ENCODE measurements at places on chromosomes 5 and 9.

- DNase-seq, result no peak
Observed at GRCh38 chr5:125582352-125582751, 835.9 kb upstream of the ZNF608 start.

GRCh38 chr9:35510754-35511428, 21.0 kb downstream of the RUSC2 start:
- no peak for DNase-seq

- no peak for DNase-seq
Observed at GRCh38 chr5:88940713-88941112, 57.7 kb upstream of the MEF2C start.

DNA sequence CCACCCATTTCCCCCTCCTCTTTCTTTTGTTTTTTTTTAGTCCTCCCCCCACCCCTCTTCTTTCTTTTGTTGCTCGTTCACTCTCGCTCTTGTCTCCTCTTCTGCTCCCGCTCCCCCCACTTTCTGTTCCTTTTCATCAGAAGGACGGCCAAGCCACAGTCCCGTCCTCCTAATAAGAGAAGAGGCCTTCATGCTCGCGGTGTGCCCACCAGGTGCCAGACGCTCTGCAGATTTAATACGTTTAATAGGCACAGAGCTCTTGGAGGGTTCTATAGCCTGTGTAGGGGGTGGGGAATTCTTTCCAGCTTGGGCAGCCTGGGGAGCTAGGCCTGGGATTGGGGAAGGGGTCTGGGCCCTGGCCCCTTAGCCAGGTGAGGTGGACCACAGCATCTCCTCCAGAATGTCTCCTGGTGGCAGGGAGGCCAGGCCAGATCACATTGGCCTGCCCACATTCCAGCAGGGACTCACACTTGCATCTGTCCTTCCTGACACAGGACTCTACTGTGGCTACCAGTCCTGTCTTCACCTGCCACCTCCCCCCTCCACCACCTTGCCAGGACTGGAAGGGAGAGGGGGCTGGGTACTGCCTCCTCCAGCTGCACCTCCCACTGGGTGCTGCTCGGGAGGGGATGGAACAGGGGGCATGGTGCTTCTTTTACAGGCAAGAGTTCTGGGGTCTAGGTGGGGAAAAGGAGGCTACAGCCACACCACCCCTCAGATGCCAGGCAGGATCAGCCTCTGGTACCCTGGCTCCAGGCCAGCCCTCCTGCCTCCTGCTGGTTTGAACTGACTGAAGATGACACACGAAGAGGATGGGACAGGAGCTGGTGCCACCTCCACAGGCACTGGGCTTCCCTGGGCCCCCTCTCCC, 6.1 kb upstream of the BARX1 start:
- no peak for DNase-seq

GRCh38 chr5:173494446-173494845, 122.0 kb downstream of the BOD1 start:
- no peak for DNase-seq

GRCh38 chr9:70409800-70410199, 4.7 kb downstream of the KLF9 start:
- DNase-seq, result no peak

DNA sequence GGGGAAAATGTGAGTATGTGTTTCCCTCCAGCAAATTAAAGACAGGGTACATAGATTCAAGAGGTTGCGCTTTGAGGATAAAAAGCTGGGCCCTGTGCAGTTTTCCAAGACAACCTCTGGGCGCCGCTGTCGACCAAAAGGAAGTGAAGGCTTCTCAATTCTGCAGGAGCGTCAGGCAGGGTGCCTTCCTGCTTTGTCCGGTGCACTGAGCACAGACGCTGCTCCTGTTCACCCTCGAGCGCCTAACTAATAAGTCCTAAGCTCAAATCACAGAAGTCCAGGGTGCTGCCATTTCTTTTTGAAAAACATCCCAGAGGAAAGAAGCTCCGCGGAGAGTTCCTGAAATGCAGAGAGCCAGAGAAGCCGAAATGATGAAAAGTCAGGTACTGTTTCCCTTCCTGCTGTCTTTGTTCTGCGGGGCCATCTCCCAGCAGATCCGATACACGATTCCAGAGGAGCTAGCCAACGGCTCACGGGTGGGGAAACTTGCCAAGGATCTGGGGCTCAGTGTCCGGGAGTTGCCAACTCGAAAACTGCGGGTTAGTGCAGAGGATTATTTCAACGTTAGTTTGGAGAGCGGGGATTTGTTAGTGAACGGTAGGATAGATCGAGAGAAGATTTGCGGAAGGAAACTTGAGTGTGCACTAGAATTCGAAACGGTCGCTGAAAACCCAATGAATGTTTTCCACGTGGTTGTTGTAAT, at the start of gene PCDHGB1:
Gene PCDHGB1 (plus strand): TSS at position 183 of the 703 bp plus-strand sequence. CDS start 162 bp downstream, at position 345.
- peak; percentile 44 for DNase-seq

DNA sequence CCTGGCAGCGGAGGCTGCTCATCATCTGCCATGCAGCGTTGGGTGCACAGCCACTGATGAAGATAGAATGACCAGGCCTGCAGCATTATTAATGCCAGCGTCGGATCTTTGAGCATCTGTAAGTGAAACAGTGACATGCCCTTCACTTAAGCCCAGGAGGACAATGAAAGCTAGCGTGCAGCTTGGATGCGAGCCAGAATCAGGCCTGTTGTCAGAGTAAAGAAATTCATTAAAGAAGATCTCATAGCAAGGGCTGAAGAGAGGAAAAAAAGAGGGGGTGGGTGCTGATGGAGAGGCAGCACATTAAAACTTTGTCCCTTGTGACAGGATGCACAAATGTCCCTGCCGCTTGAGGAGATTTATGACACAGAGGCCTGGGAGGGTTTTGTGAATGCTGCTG, 186.1 kb upstream of the MAST4 start:
- no peak for DNase-seq

DNA sequence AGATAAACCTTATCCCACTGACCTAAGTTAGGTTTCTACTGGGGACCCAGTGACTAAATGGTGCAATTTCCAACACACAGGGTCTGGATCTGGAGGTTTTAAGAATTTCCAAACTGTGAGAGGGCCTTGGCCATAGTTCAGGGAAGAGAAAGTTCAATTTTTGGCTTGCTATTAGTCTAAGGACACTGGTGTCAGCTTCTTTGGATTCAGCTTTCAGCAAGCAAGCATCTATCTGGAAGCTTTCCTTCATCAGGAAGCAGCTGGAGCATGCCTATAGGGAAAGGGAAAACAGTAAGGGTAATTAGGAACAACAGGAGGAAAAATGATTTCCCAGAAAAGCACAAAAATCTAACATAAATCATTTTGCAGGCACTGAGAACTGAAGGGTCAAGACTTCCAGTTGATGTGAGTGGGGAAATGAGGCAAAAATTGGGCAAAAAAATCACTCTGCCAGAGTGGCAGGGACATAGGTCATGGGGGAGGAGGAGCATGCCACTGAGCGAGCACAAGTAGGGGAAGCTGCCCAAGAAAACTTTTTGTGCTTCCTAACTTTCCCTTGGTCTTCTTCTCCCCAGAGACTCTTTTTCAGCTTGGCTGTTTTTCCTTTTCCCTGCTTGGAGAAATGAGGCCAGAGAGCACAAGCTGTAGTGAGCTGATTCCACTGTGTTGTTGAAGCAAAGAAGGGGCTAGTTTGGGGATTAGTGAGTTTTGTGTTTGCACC, 299.6 kb downstream of the FGF10 start:
- no peak for DNase-seq

GRCh38 chr5:67728326-67728890, 487.1 kb upstream of the PIK3R1 start:
- DNase-seq, result no peak

- DNase-seq, result no peak
Observed at GRCh38 chr5:107868650-107869409, 198.1 kb upstream of the EFNA5 start.

GRCh38 chr5:143174714-143175398, 228.6 kb downstream of the NR3C1 start:
- no peak for DNase-seq

GRCh38 chr9:88303721-88304451, 84.4 kb upstream of the SPIN1 start:
- DNase-seq, result no peak

DNA sequence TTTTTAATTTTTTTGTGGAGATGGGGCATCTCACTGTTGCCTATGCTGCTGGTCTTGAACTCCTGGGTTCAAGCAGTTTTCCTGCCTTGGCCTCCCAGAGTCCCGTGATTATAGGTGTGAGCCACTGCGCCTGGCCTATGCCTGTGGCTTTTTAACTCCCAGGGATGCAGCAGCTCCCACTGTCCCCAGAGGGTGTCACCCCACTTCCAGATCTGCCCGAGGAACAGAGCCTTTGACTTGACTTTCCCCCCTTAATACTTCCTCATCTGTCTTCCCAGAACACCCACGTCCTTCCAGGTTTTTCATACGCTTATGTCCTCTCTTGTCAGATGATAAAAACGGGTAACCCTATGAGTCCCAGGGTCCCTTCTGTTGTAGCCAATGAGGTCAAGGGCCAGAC, 7.6 kb upstream of the PRRC2B start:
- no peak for DNase-seq

- no peak for DNase-seq
Observed at GRCh38 chr5:128516978-128517377, 21.1 kb downstream of the FBN2 start.

DNA sequence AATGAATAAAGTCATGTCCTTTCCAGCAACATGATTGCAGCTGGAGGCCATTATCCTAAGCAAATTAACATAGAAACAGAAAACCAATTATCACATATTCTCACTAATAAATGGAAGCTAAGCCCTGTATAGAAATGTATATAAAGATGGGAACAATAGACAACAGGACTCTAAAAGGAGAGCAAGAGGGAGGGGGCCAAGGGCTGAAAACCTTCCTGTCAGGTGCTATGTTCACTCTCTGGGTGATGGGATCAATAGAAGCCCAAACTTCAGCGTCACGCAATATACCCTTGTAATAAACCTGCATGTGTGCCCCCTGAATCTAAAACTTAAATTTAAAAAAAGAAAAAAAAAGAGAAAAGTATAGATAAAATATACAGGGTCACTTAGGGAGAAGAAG, 163.7 kb upstream of the ACO1 start:
- DNase-seq, result no peak

- DNase-seq, result peak; percentile 30
Observed at GRCh38 chr5:119179857-119180641, 109.2 kb downstream of the DMXL1 start.

- DNase-seq, result no peak
Observed at GRCh38 chr5:17426104-17426749, 71.8 kb upstream of the TAF11L2 start.

- DNase-seq, result no peak
Observed at GRCh38 chr5:6700685-6701355, 12.4 kb upstream of the TENT4A start.

- no peak for DNase-seq
Observed at GRCh38 chr5:10949856-10950630, 189.0 kb upstream of the DAP start.

DNA sequence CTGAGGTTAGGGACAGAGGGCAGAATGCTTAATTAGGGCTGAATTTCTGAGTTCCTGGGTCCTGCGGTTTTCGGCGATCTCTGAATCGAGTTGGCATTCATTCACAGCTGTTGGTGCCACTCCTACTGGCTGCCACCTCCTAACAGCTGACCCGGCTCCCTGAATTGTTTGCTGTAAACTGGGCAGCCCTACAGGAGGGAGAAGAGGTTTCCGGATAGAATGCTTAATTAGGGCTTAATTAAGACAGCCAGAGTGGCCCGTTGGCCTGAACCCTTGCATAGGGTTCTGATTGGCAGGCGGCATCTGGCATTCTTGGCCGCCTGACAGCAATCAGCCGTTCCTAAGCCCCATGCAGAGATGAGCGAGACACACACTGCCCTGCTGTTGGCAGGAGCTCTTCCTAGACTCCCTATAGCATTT, 25.7 kb downstream of the FRMPD1 start:
- DNase-seq, result no peak

GRCh38 chr9:71624728-71625127, 143.6 kb downstream of the CEMIP2 start:
- no peak for DNase-seq

GRCh38 chr9:134039386-134040175, 14.3 kb downstream of the BRD3OS start:
- DNase-seq, result no peak

DNA sequence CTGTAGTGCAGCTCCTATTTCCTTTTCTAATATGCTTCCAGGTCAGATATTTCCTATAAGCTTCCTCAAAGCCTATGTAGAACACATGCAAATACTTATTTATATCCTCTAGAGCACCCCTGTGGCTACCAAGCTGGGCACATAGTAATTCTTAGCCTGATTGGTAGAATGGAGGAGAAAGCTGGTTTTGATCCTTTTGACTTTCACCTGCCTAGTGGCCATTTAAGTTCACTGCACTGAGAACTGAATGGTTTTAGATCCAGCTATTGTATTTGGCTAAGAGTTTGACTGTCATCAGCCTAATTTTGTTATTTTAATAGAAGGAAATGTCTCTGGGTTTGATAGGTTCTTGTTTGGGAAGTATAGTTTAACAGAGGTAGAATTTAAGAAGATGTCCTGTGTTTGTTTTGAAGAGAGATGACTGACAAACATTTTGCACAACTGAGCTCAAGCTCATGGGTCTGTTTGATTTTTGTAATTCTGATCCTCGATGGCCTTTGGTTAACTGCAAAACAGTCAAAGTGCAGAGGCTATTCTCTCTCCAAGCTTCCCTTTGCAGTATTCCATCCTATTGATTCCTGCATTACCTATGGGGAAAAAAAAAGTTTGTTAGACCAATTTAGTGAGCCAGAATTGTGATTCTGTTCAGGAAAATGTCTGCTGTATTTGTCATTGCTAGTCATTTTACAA, 85.4 kb downstream of the KCNN2 start:
- peak; percentile 10 for DNase-seq

DNA sequence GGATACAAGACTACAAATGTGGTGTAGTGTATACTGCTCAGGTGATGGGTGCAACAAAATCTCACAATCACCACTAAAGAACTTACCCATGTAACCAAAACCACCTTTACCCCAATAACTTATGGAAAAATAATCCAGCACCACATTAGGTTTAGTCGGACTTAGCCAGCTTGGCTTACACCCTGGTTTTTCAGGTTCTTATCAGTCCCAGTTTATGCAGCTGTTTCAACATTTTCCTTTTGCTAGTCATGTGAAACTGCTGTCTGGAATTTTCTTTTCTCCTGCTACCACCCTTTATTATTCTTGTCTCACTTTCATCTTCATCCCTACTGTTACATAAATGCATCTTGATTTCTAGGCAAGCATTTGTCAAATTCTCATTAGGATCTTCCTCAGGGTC, 51.5 kb downstream of the STK32A start:
- no peak for DNase-seq

GRCh38 chr9:21119093-21119770, 22.4 kb downstream of the IFNW1 start:
- DNase-seq, result no peak

- no peak for DNase-seq
Observed at GRCh38 chr9:12875191-12875590, 100.4 kb downstream of the LURAP1L start.

Measured in K562 (cell line).